ENCODE measurements at places on chromosomes 1 and 21. TPM values are rescaled to one million over a fixed set of nuclear protein-coding genes. Genes with fewer than 3 reads are reported as not detected.

Gene FCRL6
- not detected for total RNA-seq

Gene ROR1
- 94.3 TPM for total RNA-seq

Gene DR1
- total RNA-seq, result 61.2 TPM

Gene TAL1
- total RNA-seq, result not detected

Gene HPCAL4
- total RNA-seq, result 1.1 TPM

Gene CATSPERE
- total RNA-seq, result not detected

Gene ACOT11
- total RNA-seq, result 2.7 TPM

Gene CELA3B
- not detected for total RNA-seq

Gene TUFT1
- 10.4 TPM for total RNA-seq

Gene MRPL39
- total RNA-seq, result 50.5 TPM

Gene SFN
- total RNA-seq, result 2.6 TPM

Gene OR2L2
- total RNA-seq, result not detected

Gene CA6
- not detected for total RNA-seq

Gene NR0B2
- total RNA-seq, result not detected

Gene IL23R
- not detected for total RNA-seq

Gene ATP5PB
- total RNA-seq, result 300 TPM

Gene LAMC1
- total RNA-seq, result 111 TPM

Gene RAP1GAP
- 6.6 TPM for total RNA-seq

Gene S100A14
- not detected for total RNA-seq

Gene SMCP
- total RNA-seq, result not detected

Gene CLEC20A
- not detected for total RNA-seq

Gene LRRC53
- not detected for total RNA-seq

Gene CXADR
- 207 TPM for total RNA-seq

Gene PAPPA2
- total RNA-seq, result 1.4 TPM

Gene PLD5
- total RNA-seq, result 4.2 TPM

Gene OR2T35
- not detected for total RNA-seq

Gene FAM151A
- total RNA-seq, result 0.10 TPM

Gene TMEM125
- 39.3 TPM for total RNA-seq

Gene OLFML3
- 69.9 TPM for total RNA-seq

Gene UBE2U
- total RNA-seq, result not detected

Gene GCSAML
- total RNA-seq, result not detected

Gene OR2L5
- not detected for total RNA-seq

Gene NTMT2
- not detected for total RNA-seq

Gene USF1
- 71.7 TPM for total RNA-seq

Gene OR2L3
- not detected for total RNA-seq

Gene LAPTM5
- not detected for total RNA-seq

Gene C1orf141
- not detected for total RNA-seq

Gene PDC
- total RNA-seq, result not detected

Gene IGSF3
- total RNA-seq, result 32.9 TPM
